Peyer's patch (tissue), 4 donors: ENCODE measurements at places on chromosomes 1 and 21.

DNA sequence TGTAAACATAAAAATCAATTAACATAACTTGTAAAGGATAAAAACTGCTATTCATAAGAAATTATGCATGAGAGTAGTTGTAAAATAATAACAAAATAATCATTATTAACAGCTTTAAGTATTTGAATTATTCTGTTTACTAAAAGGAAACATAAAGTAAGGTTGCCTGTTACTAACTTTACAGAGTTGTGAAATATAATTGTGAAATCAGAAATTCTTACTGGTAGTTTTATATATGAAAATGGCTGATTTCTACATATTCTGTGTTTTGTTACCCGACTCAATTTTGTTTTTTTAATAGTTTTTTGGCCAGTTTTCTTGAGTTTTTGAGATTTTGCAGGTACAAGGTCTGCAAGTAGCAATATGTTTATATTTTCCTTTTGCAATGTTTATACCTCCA lies 27.8 kb downstream of the FNBP1L start:
- no peak for DNase-seq

- DNase-seq, result no peak
These were observed 22.7 kb upstream of the DONSON start for GRCh38 chr21:33611006-33611744.

GRCh38 chr1:3283849-3284248 lies 170.6 kb upstream of the ARHGEF16 start:
- no peak for DNase-seq

DNA sequence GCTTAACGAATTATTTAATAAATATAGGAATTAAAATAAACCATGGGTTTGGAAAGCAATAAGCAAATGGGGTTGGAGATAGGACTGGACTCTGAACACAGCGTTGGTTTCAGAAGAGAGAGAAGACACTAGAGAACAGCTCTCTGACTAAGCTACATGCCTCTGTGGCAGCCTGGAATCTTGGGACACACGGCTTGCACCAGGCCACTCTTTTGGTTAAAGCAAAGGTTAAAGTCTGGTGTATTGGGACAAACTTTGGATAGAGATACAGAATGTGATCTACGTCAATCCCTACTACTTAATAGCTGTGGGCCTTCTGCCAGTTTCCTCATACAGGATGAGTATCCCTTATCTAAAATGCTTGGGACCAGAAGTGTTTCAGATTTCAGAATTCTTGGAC lies 49.7 kb upstream of the HSD17B7 start:
- DNase-seq, result no peak

GRCh38 chr1:170929835-170930554 lies 5.3 kb upstream of the MROH9 start:
- no peak for DNase-seq

- DNase-seq, result no peak
These were observed 128.4 kb downstream of the S1PR1 start for GRCh38 chr1:101365186-101365585.

GRCh38 chr1:72938408-72938807 lies 656.1 kb upstream of the NEGR1 start:
- no peak for DNase-seq

DNA sequence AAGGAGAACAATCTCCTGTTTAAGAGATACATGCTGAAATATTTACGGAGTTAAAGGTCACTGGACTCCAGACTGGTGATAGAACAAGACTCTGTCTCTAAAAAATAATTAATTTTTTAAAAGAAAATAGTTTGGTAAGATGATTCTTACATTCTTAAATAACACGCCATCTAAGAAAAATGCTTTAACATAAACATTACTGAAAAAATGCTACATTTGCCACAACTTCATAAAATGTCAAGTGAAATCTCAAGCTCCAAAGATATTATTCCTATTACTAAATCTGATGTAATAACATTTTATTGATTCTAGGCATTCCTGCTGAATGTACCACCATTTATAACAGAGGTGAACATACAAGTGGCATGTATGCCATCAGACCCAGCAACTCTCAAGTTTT lies 4.1 kb downstream of the ANGPTL3 start:
- no peak for DNase-seq

DNA sequence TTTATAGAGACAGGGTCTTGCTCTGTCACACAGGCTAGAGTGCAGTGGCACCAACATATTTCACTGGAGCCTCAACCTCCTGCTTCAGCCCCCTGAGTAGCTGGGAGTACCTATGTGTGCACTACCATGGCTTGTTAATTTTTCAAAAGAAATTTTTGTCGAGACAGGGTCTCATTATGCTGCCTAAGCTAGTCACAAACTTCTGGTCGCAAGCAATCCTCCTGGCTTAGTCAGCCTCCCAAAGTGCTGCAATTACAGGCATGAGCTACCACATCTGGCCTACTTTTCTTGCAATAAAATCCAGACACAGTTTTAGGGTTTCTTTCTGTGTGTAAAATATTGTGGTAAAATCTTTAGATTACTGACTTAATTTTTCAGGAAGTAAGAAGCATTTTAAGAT lies 27.9 kb upstream of the NTPCR start:
- no peak for DNase-seq

- no peak for DNase-seq
These were observed 3.3 kb upstream of the HMGN2 start for GRCh38 chr1:26468911-26469310.

- no peak for DNase-seq
These were observed 106.2 kb downstream of the CENPF start for GRCh38 chr1:214709241-214709640.

DNA sequence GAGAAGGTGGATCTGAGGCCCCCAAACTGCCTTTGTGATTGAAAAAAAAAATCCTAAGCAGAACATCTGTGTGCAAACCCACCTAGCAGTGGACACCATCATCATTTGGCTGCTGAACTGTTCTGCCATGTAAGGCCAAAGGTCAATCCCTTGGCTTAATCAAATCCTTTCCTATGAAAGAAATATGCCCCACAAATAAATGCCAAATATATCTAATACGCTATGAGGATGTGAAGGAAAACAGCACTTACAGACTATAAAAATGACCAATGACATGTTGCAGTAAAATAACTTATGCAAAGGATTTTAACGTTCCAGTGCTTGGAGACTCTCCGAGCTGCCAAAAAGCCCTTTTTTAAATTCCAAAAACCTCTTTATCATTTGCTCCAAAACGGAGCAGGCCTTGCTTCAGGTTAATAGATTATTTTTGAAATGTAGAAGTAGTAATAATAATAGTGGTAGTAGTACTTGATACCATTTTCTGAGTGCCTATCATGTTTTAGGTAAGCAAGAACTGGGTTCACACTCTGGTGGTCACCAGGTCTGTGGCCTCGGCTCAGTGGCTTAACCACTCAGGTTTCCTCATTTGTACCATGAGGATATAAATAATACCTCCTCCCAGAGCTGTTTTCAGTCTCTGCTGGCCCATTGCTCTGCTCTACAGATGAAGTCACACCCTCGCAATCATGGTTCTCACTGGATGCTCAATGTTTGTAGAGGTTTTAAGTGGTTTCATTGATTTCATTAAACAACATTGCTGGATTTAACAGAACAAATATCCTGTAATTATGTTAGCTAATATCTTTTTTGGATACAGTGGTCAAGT lies 47.9 kb upstream of the EDEM3 start:
- no peak for DNase-seq

DNA sequence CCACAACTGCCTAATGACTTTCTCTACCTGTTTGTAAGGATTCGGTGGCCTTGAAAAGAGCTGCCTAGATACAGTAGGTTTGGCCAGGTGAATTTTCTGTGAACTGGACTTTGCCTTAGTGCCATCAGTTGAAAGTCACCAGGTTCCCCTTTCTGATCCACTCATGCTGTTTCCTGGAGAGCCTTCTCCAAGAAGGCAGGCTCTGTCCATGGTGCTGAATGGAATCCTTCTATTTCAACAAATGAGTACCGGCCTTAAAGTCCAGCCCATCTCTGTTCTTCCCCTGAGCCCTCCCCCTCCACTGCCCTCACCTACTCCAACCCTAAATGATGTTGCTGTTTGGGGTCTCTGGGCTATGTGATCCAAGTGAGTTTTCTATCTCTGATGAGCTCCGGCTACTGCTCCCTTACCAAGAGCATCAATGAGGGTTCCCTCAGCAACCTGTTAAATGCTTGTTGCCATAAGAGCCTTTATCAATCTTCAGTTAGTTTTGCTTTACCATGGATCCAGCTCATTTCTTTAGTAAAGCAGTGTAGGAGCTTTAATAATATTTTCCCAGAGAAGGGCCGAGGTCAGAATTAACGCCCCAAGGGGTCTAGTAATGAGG lies 500.4 kb downstream of the PTPRU start:
- DNase-seq, result no peak

DNA sequence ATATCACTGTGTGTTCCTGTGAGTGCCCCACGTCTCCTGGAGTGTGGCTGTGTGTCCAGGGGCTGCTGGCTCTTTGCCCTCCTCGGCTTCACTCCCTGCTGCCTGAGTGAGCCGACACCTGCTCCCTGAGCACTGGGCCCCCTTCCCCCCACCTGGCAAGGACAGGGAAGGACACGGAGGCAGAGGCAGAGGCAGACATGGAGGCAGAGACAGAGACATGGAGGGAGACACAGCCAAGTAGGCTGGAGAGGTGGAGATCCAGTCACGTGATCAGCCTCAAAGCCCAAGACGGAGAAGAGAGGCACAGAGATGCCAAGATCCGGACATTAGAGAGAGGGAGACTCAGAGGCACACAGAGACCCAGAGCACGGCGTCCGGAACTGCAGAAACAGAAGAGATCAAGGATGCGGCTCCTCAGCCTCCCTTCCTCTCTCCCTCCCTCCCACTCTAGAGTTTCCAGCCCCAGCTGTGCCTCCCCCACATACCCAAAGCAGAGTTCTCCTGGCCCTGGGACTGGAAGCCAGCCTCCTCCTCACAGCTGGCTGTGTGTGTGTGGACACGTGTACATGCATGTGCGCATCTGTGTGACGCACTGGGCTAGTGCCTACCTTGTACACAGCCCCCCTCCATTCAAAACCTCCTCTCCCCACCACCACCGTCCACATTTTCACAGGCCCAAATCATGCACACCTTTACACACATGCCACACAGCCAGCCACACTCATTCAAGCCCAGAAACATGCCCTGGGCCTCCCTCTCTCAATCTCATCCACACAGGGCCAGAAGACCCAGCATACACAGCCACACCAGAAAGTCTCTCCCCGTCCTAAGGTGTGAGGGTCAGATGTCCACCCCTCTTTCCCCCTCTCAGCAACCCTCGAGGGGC lies 39.1 kb upstream of the WASF2 start:
- peak; percentile 34 for DNase-seq

DNA sequence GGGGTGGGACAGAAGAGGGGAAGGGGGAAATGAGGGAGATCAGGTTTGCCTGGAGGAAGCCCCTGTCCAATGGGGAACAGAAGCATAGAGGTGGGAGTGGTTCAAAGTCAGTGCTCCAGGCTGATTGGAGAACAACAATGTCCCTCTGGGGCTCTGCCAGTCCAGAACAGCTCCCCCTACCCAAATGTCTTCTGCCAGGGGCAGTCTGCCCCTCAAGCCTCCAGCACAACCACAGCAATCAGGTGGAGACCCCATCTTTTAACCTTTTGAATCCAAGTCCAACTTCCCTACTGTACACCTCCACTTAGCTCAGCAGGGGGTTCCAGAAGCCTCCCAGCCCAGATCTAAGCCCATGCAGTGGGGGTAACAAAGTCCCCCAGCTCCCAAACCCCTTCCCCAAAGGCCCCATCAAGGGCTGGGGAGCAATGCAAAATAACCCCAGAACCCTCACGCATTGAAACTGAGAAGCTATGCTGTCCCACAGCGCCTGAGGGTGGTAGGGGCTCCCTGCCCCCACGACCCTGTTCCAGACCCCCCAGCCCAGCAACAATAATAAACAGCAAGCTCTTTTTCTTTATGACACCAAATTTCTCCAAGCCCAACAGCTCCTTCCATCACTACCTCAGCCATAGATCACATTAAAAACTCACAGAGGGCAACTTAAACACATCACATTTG lies 3.3 kb downstream of the AHDC1 start:
- DNase-seq, result no peak

DNA sequence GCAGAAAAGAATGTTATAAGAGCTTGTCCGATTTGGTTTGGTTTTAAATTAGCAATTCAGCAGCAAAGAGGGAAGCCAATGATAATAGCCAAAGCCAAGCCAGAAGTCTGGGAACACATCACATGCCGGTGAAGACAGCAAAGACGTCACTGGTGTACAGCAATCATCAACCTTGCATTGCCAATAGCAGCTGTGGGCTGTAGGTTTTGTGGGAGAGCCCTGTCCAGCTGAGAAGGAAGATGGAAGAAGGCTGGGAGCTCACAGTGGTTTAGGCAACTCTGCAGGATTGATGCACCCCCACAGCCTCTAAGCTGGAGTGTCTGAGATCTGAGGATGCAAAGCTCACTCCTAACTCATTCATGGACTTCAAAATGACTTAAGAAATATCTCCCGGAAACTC lies 338.7 kb downstream of the SIPA1L2 start:
- DNase-seq, result no peak

DNA sequence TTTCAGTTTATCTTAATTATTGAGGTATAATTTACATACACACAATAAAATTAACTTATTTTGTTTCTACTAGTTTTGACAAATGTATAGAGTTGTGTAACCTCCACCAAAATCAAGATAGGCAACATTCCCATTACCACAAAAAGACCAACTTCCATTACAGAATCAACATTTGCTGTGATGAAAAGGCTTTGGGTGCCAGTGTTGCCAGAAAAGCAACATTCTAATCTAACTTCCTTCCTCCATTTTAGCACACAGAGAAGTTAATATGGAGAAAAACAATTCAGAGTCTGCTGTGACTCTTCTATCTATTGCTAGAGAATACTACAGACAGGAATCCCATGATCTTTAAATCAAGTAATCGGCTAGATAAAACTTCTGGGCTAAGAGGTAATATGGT lies 245.3 kb downstream of the RERE start:
- DNase-seq, result no peak

DNA sequence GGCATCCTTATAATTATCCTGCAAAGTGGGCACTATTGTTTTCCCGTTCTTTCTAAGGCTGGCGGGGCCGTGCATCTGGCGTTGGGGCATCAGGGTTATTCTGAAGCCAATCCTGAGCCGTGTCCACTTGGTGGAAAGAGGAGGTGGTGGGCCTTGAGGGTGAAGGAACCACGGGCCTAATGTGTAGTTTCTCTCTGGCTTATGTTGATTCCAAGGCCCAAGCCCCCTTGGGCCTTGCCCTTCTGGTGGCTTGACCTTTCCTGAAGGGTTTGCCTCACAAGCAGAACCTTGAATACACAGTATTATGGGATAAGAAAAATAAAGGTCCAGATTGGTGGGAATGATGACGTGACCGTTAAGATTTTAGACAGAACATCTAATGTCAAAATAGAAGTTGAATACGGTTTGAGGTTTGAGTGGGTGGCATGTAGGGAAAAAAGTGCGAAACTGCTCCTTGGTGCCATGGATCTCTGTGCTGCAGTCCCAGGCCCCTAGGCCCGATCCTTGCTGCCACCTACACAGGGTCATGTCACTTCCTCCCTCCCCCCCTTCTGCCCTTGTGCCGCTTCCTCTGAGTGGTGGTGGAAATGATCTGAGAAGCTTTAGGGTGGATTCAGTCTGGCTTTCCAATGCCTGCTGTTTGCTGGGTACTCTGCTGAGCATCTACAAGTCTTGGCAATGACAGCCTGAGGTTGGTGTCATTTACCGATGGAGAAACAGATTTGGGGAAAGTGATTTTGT lies 90.5 kb downstream of the PRDM2 start:
- no peak for DNase-seq
